Hematopoietic multipotent progenitor cell treated with erythropoietin and hydrocortisone succinate and interleukin-3 and kit ligand, for 6 days (in vitro differentiated cells): ENCODE measurements at places on chromosomes 5 and 9.

- DNase-seq, result peak; percentile 25
Measured at GRCh38 chr9:69757996-69758675, 1.7 kb downstream of the PTAR1 start.

DNA sequence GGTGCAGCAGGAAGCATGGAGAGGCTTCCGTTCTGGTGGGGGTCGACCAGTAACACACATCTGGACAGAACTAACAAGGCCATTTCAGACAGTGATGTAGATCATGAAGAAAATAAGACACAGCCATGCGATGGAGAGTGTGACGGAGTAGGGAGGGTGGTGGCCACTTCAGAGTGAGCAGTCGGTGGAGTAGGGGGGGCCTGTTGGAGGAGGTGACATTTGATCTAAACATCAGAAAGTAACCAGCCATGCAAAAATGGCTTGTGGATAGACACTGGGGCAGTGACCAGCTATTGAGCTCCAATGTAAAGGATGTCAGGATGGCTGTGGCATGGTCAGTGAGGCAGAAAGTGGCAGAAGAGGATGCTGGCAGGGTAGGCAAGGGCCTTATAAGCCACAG lies 65.9 kb downstream of the PPARGC1B start:
- no peak for DNase-seq

GRCh38 chr9:133892193-133892920 lies 99.8 kb downstream of the VAV2 start:
- DNase-seq, result no peak

- no peak for DNase-seq
Measured at GRCh38 chr5:76942581-76942980, 10.3 kb upstream of the CRHBP start.

GRCh38 chr5:125877248-125877647 lies 546.0 kb upstream of the GRAMD2B start:
- DNase-seq, result no peak

DNA sequence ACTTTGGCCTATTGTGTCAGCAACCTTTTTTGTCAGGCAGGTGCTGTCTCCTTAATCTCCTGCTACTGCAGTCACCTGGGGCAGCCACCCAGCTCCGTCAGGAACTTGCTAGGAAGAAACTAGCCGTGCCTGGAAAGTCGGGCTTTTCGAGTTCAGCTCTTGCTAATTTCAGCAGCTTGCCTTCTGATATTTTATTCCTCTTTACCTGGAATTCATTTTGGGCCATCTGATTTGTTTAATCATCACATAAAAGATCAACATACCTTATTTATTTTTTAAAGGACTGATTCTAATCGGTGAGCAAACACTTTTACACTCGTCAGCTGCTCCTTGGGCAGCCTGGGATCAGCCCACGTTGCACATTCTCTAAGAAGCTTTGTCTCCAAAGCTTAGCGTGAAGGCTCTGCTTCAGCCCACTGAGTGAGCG lies 42.2 kb downstream of the PRLR start:
- DNase-seq, result no peak

- DNase-seq, result no peak
Measured at GRCh38 chr9:93902780-93903655, 52.1 kb downstream of the BARX1 start.

GRCh38 chr9:6405371-6405770 lies 7.6 kb upstream of the UHRF2 start:
- DNase-seq, result peak; percentile 27

GRCh38 chr5:80059354-80059980 lies 24.3 kb downstream of the THBS4 start:
- no peak for DNase-seq

GRCh38 chr9:136726631-136727191 lies 14.3 kb downstream of the DIPK1B start:
- peak; percentile 91 for DNase-seq

DNA sequence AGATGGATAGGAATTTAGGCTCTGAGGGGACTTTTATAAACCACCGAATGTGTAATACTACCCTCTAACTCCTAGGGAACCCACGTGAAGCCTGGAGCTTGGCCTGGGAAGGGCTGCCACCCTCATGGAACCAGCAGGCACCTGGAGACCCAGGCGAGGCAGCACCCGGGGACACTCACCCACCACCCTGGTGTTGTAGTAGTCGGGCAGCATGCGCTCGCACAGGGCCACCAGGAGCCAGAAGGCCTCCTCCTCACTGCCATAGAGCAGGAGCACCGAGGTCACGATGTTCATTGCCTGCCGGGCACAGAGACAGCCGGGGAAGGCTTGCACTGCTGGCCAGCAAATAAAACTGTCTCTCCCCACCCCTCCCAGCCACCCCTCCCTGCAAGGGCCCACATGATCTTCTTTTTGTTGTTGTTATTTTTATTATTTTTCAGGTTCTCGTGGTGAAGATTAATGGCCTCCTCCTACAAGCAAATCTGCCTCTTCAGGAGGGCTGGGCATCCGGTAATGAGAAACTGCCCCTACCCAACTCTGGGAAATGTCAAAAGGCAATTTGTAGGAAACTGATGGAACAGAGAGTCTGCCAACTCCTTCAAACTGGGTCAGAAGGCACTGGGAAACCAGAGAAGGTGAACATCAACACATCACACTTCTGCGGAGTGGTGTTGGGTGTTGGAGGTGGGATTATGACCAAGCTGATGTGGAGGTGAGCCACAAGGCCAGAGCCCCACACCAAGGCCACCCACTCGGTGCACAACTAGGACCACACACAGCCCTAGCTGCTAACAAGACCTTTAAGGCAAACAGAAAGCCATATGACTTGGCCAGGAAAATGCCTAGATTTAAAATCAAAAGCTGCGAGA lies 17.4 kb upstream of the MRNIP start:
- DNase-seq, result no peak

DNA sequence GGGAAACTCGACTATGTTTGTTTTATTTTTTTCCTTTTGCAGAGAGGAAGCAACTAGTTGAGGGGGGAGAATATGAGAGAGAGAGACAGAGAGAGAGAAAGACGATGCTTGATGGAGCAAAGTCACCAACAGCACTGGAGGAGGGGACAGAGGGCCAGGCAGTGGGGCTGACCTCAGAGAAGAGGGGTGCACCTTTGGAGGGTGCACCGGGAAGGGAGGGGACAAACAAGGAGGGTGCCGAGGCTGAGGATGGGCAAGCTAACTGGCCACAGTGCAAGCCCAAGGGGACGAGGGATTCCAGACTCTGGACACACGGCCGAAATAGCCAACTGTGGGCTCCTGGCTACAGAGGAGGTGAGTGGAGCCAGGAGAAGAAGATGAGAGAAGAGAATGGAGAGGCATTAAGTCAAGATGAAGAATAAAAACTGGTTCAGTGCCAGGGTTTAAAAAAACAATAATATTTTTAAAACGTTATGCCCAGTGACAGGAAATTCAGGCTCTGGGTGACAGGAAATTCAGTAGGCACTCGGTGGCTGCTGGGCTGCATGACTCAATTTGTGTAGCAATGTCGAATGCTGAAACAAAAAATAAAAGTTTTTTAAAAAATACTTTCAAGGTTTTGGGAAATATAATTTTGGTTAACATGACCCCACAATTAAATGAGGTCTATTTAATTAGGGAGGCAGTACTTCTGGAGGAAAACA lies 13.3 kb upstream of the GLRX start:
- DNase-seq, result peak; percentile 49

- no peak for DNase-seq
Measured at GRCh38 chr9:13322828-13323550, 43.5 kb upstream of the MPDZ start.

DNA sequence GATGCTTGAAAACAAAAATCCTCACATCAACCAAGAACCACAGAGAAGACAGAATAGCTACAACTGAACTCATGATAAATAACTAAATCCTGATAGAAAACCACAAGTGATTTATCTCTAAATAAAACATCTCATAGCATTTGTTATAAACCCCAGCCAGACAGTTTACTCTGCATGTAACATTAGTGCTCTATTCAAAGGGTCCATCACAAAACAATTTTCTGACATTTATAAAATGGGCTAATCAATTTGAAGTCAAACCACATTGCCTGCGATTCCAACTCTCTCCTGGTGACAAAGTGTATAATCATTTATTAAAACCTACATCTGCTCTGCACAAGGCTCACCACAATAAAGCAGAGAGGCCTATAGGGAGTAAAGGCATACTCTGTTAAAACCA lies 49.8 kb downstream of the UIMC1 start:
- DNase-seq, result no peak

GRCh38 chr5:11602298-11602697 lies 301.9 kb downstream of the CTNND2 start:
- peak; percentile 2 for DNase-seq

GRCh38 chr9:115548609-115549260 lies 430.8 kb upstream of the TNC start:
- no peak for DNase-seq

- DNase-seq, result no peak
Measured at GRCh38 chr5:54644226-54644625, 126.7 kb downstream of the SNX18 start.

DNA sequence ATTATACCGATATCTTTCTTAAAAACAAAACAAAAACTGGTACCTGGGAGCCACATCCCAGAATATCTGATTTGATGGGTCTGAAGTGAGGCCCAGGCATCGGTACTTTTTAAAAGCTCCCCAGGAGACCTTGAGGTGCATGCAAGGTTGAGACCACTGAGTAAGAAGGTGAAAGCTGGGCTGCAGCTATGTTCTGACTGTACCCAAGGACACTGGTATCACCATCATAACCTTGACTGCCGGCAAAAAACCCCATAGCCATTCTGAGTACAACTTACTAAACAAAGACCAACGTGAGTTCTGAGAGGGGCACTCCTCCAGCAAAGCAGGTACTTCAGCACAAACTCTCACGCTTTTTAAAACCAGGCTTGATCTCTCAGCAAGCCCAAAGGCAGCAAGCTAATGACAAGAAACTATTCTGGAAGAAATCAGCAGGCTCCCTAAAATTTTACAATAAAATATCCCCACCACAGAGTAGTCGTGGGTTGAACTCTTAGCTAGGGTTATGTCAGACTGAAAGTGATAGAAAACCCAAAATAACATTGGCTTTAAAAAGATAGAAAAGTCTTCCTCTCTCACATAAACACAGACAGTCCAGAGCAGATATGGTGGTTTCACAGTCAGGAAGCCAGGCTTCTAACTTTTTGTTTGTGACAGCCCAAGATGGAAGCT lies 263.9 kb downstream of the SAXO1 start:
- DNase-seq, result no peak

GRCh38 chr5:135266303-135266635 lies 132.8 kb downstream of the MACROH2A1 start:
- DNase-seq, result no peak

GRCh38 chr5:123358751-123359150 lies 64.5 kb downstream of the CEP120 start:
- no peak for DNase-seq

DNA sequence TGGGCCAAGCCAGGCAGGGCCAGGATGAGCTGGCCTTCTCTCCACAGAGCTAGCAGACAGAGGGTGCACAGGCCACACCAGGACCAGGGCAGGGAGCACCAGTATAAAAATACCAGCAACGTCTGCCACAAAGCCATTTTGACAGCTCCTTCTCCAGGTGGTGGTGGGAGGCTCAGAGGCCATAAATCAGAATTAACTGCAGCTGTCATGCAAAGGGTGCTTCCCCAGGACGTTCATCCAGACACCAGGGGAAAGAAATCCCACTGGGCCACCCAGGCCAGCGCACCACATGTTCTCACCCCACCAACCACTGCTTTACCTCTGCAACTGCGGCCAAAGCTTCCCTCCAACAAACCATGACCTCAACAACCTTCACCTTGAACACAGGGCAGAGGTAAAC lies 403.7 kb upstream of the TRPC7 start:
- no peak for DNase-seq

- DNase-seq, result peak; percentile 47
Measured at GRCh38 chr9:129458663-129459546, 162.0 kb downstream of the C9orf50 start.

GRCh38 chr5:36722900-36723299 lies 116.5 kb downstream of the SLC1A3 start:
- DNase-seq, result peak; percentile 49

GRCh38 chr5:5384660-5385330 lies 37.7 kb upstream of the ICE1 start:
- no peak for DNase-seq

DNA sequence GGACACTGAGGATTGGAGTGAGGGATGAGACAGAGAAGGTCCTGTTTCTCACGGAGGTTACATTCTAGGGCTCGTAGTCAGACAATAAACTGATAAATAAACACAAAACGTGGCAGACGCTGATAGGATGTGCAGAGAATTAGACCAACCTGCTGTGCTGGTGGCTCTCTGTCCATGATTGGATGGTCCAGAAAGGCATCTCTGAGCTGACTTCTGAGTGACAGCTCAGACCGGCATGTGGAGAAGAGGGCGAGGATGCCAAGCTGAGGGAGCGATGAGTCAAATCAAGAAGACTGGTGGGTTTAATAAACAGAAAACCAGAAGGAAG lies 132.3 kb upstream of the TAF11L2 start:
- DNase-seq, result no peak

GRCh38 chr5:98911280-98912040 lies 17.3 kb downstream of the CHD1 start:
- peak; percentile 52 for DNase-seq

GRCh38 chr5:177421062-177421798 lies 5.2 kb upstream of the GRK6 start:
- DNase-seq, result no peak

DNA sequence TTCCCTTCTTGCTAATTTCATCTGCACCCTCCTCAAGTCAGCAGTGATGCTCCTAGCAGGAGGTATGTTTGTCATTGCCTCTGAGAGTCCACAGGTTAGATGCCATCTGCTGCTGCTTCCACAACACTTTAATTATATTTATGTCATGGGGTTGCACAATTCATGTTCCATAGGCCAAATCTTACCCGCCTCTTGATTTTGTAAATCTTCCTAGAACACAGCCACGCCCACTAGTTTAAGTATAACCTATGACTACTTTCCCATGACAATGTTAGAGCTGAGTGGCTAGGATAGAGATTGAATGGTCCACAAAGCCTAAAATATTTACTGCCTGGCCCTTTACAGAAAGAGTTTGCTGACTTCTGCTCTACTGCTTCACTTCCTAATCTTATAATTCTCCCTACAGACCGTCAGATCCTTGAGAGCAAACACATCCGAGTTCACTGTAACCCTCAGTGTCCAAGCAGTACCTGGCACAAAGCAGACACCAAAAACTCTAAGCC lies 21.1 kb downstream of the LIFR start:
- no peak for DNase-seq

DNA sequence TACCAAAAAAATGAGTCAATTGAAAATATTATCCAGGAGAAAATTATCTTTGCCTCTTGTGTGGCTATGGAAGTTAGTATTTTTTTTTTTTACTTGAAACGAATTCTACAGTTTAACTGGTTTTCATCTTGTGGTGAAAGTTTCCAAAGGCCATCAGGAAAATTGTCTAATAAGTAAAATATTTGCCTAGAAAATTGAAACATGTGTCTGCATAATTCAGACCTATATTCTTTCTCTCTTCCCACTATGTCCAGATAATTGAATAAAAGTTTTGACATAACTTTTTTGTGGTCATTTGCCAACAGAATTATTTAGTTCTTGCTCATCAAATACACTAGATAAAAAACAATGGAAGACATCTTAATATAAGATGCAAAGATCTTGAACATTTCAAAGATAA lies 321.5 kb upstream of the RPS23 start:
- no peak for DNase-seq
